Renal cortical epithelial cell (primary cell): ENCODE measurements at places on chromosomes 3 and 15. TPM values are rescaled to one million over a fixed set of nuclear protein-coding genes. Genes with fewer than 3 reads are reported as not detected.

The SHF gene
- total RNA-seq = 0.17 and 2.9 TPM in 2 replicates

The ZNF80 gene
- total RNA-seq = not detected in 2 replicates

The MINAR1 gene
- 0.17 and 0.60 TPM in 2 replicates for total RNA-seq

The RNF168 gene
- 11.3 and 14.1 TPM in 2 replicates for total RNA-seq

The SPATA12 gene
- total RNA-seq = 0.10 TPM in 1 of 2 replicates, not detected in the other

The GOLGA6B gene
- not detected in 2 replicates for total RNA-seq

The DLEC1 gene
- 0.20 TPM in 1 of 2 replicates, not detected in the other for total RNA-seq

The NSUN3 gene
- total RNA-seq = 14.6 and 15.5 TPM in 2 replicates

The IL5RA gene
- not detected in 2 replicates for total RNA-seq

The IL17RD gene
- 2.8 and 7.7 TPM in 2 replicates for total RNA-seq

The MEGF11 gene
- total RNA-seq = 0.35 and 6.2 TPM in 2 replicates

The ATP13A5 gene
- not detected in 2 replicates for total RNA-seq

The P2RY1 gene
- total RNA-seq = 0.05 and 0.17 TPM in 2 replicates

The LIPH gene
- total RNA-seq = 9.6 and 10.9 TPM in 2 replicates

The SOX14 gene
- not detected in 2 replicates for total RNA-seq

The ZNF774 gene
- 2.4 and 3.9 TPM in 2 replicates for total RNA-seq

The NEIL1 gene
- 12.7 and 18.2 TPM in 2 replicates for total RNA-seq

The IL20RB gene
- 0.35 and 0.40 TPM in 2 replicates for total RNA-seq

The IL17RB gene
- total RNA-seq = 1.4 and 10.9 TPM in 2 replicates

The SLC33A1 gene
- 50.5 and 55.8 TPM in 2 replicates for total RNA-seq

The CELF6 gene
- 0.15 TPM in 1 of 2 replicates, not detected in the other for total RNA-seq

The DAZL gene
- total RNA-seq = 0.17 TPM in 1 of 2 replicates, not detected in the other

The TGM5 gene
- 0.25 and 0.35 TPM in 2 replicates for total RNA-seq

The RASGRP1 gene
- 12.1 and 16.3 TPM in 2 replicates for total RNA-seq

The STXBP5L gene
- 0.05 TPM in 1 of 2 replicates, not detected in the other for total RNA-seq

The BOC gene
- 0.52 and 3.0 TPM in 2 replicates for total RNA-seq

The EPHB3 gene
- 0.15 and 0.17 TPM in 2 replicates for total RNA-seq

The SLC9A9 gene
- 1.0 and 2.4 TPM in 2 replicates for total RNA-seq

The MON1A gene
- 9.9 and 10.8 TPM in 2 replicates for total RNA-seq

The CLDN16 gene
- 30.2 and 41.8 TPM in 2 replicates for total RNA-seq

The CAV3 gene
- not detected in 2 replicates for total RNA-seq

The GABRB3 gene
- 1.9 and 2.4 TPM in 2 replicates for total RNA-seq

The LOXL1 gene
- total RNA-seq = 62.8 and 70.7 TPM in 2 replicates

The AMT gene
- total RNA-seq = 0.52 and 0.85 TPM in 2 replicates

The GOLGA6L10 gene
- 0.35 and 2.0 TPM in 2 replicates for total RNA-seq

The SAMMSON gene
- total RNA-seq = not detected in 2 replicates

The ITGA11 gene
- total RNA-seq = under 0.01 and 9.2 TPM in 2 replicates

The FAM107A gene
- 0.60 and 0.87 TPM in 2 replicates for total RNA-seq

The ZNF501 gene
- 1.2 and 5.3 TPM in 2 replicates for total RNA-seq

The IGDCC3 gene
- total RNA-seq = 0.05 TPM in 1 of 2 replicates, not detected in the other

The RTF1 gene
- total RNA-seq = 16.1 and 33.2 TPM in 2 replicates

The CLSTN2 gene
- 10.2 and 49.7 TPM in 2 replicates for total RNA-seq

The IRAK2 gene
- total RNA-seq = 13.7 and 56.6 TPM in 2 replicates

The NME9 gene
- total RNA-seq = 1.0 TPM in 1 of 2 replicates, not detected in the other

The EFCC1 gene
- not detected in 2 replicates for total RNA-seq

The CCR8 gene
- 1.0 TPM in 1 of 2 replicates, not detected in the other for total RNA-seq

The RGMA gene
- total RNA-seq = 0.25 TPM in 1 of 2 replicates, not detected in the other

The RAD51 gene
- 0.85 and 5.6 TPM in 2 replicates for total RNA-seq

The GOLGA8S gene
- total RNA-seq = 0.10 TPM in 1 of 2 replicates, not detected in the other

The HYPK gene
- total RNA-seq = 3.0 and 4.0 TPM in 2 replicates

The LRRC2 gene
- 0.17 and 0.45 TPM in 2 replicates for total RNA-seq

The CCRL2 gene
- total RNA-seq = not detected in 2 replicates

The ANKUB1 gene
- not detected in 2 replicates for total RNA-seq

The MITF gene
- total RNA-seq = 46.7 and 109 TPM in 2 replicates

The OR5K2 gene
- not detected in 2 replicates for total RNA-seq

The GOLGA6A gene
- 0.05 TPM in 1 of 2 replicates, not detected in the other for total RNA-seq

The MKRN3 gene
- 0.25 TPM in 1 of 2 replicates, not detected in the other for total RNA-seq
